ENCODE measurements at places on chromosomes 3 and 15. TPM values are rescaled to one million over a fixed set of nuclear protein-coding genes. Genes with fewer than 3 reads are reported as not detected.

GRCh38 chr3:185981621-185982020 lies 43.8 kb upstream of the TRA2B start:
- no peak for DNase-seq

Gene CRELD1
- 16.0 TPM for total RNA-seq

GRCh38 chr15:87477737-87478686 lies 778.5 kb downstream of the NTRK3 start:
- DNase-seq = peak; percentile 79

Gene CASR
- not detected for total RNA-seq

Gene CSPG4
- 86.8 TPM for total RNA-seq

Gene PLSCR4
- 13.5 TPM for total RNA-seq

- DNase-seq = no peak
Measured at GRCh38 chr3:8980756-8981257, 17.5 kb upstream of the RAD18 start.

Gene IL5RA
- not detected for total RNA-seq

DNA sequence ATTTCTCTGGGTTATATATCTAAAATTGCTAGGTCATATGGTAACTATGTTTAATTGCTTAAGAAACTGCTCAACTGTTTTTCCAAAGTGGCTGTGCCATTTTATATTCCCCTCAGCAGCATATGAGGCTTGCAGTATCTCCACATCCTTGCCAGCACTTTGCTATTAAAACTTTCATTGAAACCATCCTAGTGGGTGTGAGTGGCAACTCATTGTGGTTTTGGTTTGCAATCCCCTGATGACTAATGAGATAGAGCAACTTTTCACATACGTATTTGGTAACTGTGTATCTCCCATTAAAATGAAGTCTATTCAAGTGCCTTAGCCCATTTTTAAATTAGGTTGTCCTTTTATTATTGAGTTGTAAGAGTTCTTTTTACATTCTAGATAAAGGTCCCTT lies 17.3 kb downstream of the KPNA1 start:
- DNase-seq = peak; percentile 92

DNA sequence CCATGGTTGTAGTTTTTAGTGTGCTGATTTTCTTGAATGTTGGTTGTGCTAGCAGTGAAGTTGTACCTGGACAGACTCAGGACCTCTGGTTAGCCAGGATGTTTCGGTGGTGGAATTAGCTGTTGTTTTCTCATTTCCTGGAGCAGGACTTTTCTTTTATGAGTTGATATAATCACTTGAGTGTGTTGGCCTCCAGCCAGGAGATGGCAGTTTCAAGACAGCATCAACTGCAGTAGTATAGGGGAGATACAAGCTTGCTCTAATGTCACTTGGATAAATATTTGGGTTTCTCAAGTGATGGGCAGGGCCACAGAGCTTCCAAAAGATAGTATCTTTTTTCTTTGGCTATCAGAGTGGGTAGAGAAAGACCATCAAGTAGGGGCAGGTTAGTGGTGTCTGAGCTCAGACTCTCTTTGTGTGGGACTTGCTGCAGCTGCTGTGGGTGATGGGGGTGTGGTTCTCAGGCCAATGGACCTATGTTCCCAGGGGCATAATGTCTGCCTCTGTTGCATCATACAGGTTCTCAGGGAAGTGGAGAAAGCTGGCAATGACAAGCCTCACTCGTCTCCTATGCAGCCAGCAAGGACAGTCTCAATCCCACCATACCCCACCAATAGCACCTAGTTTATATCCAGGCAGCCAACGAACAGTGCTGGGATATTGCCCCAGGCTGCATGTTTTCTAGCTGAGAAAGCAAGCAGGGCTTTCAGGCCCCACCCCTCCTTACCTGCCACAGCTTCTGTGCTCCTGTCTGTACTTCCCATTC lies 14.6 kb upstream of the OR5K2 start:
- DNase-seq = no peak

- peak; percentile 86 for DNase-seq
Measured at GRCh38 chr3:49132437-49133225, at the start of gene LAMB2. LAMB2 (minus strand) TSS chr3:49133050; CDS start chr3:49132867, 183 bp downstream.

Gene C3orf52
- 7.3 TPM for total RNA-seq

Gene ALDH1A3
- 42.7 TPM for total RNA-seq

Gene GOLGA6L7
- total RNA-seq = not detected

GRCh38 chr3:138125548-138126221 lies 6.5 kb downstream of the A4GNT start:
- peak; percentile 73 for DNase-seq

Gene IGSF11
- not detected for total RNA-seq

Gene C3orf22
- total RNA-seq = not detected

- no peak for DNase-seq
Measured at GRCh38 chr3:78729946-78730345, 1037.9 kb downstream of the ROBO1 start.

DNA sequence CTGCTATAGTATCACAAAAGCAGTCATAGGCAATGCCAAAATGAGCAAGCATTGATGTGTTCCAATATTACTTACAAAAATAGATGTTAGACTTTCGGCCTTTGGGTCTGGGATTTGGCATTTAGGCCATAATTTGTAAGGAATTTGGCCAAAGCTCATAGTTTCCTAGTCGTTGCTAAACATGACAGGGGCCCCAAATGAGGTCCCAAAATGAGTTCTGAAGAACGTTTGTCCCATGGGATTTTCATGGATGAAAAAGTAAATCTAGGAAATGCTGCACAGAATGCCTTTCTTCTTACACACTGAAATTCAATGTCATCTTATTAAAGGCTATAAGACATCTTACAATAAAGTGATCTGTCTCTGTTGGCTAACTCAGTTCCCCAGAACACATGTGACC lies 456.0 kb downstream of the CNTN4 start:
- no peak for DNase-seq

GRCh38 chr3:151214459-151214858 lies 11.4 kb upstream of the GPR171 start:
- no peak for DNase-seq

DNA sequence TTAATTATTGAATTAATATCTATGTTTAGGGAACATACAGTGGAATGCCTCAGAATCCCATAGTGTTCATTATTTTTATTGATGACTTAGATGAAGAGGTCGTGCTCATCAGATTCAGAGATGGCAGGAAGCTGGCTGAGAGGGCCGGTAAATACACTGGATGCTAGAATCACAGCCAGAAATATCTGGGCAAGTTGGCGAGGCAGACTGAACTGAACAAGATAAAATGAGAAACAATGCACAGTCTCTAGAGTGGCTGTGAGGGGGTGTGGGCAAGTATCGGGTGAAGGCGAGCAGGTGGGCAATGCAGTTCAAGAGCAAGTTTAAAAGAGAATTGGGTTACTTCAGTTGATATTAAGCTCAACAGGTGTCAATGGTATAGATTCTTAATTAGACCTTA lies 5.9 kb downstream of the DGKG start:
- no peak for DNase-seq

Gene KBTBD13
- not detected for total RNA-seq

DNA sequence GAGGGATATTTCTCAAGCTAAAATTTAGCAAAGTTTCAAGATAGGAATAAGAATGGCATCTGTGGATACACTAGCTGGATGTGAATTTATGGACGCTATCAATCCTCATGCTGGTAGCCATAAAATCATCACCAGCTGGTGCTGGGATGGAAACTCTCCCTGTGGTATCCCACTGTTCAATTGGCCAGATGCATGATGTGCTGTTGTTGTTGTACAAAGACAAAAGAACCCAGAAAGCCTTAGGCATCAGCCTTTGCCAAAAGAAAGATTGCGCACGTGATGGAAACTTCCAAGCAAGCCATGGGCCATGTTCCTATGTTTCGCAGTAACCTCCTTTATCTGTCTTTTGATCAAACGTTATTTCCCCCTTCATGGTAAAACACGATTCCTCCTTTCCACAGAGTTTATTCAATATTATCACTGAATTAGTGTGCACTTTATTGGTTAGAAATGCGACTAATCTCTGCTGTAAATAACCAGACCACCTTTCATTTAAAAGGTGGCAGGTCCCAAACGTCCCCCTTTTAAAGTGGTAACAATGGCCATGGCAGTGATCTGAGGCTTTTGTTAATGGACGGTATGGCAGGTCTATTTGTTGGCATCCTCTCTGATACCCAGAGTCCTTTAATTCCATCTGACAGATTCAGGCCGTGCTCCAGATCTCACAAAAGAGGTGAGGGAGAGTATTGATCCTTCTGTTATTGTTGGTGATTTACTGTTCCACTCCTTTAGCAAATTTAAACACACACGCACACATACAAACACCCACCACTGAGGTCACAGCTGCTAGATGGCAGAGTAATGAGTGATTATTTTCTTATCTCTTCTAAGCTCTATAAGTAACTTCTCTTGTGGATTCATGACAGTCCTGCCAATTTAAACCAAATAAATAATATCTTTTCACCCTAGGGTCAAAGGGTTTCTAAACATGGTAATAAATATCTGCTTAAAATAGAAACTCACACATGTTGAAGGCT lies 291.2 kb upstream of the KCNMB2 start:
- peak; percentile 82 for DNase-seq

Gene IGDCC3
- total RNA-seq = under 0.01 TPM

GRCh38 chr3:30162579-30162978 lies 443.8 kb upstream of the TGFBR2 start:
- peak; percentile 63 for DNase-seq

Gene SLITRK3
- total RNA-seq = not detected

GRCh38 chr3:134797057-134797740 lies 2.1 kb downstream of the EPHB1 start:
- no peak for DNase-seq

DNA sequence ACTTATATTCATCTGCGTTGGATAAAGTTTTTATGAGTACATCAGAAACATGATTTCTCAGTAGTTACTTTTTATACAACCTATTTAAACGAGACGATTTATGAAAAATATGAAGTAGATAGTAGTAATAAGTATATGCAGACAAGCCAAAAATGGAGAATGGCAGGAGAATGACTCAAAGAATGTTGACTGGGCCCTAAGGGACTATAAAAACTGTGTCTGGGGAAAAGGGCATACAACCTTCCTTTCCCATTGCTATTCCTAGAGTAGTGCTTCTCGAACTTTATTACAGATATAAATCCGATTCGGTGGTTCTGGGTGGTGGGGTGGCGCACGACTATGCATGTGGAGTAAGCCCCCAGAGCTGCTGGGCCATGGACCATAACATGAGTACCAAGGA lies 558.5 kb downstream of the FOXP1 start:
- no peak for DNase-seq
